BJ (cell line): ENCODE measurements at places on chromosomes 1 and 21.

DNA sequence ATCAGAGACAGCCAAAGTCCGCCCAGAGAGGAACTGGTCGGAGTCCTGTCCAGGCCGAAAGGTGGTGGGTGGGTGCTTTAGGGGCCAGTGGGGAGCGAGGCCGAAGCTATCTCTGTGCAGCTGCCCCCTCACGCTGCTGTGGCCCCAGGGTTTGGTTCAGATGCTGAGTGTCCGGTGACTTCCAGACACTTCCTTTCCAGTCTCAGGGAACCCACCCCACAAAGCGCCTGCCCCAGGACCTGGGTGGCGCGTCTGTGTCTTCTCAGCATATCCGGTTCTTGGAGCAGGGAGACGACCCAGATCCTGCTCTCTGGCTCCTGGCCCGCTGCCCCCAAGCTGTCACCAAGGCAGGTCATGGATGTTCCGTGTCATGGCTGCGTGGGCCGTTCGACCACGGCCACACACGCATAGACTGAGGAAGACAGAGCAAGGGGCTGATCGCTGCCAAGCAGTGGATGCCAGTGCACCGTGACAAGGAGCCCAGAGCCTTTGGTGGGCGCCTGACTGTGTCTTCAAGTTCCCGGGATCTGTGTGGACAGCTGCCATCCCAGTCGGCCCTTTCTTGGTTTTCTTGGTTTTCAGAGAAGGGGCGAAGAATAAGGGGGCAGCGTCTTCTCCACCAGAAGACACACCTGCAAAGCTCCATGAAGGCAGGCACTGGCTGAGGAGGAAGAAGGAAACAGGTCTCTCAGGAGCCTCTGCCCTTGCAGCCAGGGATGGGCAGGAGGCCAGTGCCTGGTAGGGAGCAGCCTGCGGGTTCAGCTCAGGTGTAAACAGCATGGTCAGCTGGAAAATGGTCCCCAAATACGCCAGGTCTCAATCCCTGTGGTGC lies 22.9 kb upstream of the COL18A1 start:
- DNase-seq = no peak

GRCh38 chr21:39625211-39625895 lies 12.6 kb downstream of the B3GALT5 start:
- no peak for DNase-seq

GRCh38 chr1:113133038-113133437 lies 60.0 kb downstream of the LRIG2 start:
- no peak for DNase-seq

DNA sequence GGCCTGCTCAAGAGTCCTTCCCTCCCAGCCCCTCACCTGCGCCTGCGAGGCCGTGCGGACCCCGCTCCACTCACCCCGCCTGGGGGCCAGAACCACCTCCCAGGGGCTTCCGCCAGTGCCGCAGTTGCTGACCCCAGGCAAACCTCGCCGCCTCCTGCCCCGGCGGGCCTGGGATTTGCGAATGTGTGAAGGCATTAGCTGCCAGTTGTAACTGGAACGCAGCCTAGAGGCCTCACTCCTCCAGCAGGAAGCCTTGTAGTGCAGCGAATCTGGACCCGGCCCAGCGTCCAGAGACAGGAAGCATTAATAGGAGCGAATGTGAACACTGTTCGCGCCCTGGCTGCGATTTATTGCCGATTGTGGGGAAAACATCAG lies 140.9 kb upstream of the ARHGEF16 start:
- peak; percentile 39 for DNase-seq
